ENCODE measurements at places on chromosomes 4 and X. TPM values are rescaled to one million over a fixed set of nuclear protein-coding genes. Genes with fewer than 3 reads are reported as not detected.

DNA sequence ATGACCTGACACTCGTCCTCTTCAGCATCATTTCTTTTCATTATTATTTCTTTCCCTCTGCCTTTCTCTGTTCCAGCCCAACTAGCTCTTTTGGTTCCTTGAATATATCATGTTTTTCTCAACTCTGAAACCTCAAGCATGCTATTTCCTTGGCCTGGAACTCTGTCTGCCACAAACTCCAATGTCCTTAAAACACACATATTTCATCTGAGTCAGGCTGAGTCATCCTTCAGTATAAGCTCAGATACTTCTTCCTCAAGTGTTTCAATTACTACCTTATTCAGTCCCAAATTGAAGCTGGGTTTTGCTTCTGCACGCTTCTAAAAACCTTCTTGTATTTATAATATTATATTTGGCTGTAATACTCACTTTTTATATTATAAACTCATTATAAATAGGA is 424.2 kb downstream of the PDGFC start:
- H3K36me3 ChIP-seq: no peaks in the 10 kb centered on the region
- no peaks in the 10 kb centered on the region for H3K27me3 ChIP-seq
- DNase-seq: no peak

- H3K4me3 ChIP-seq: no peak overlapping the region
- no peak overlapping the region for H3K27ac ChIP-seq
- H3K27me3 ChIP-seq: no peaks in the 10 kb centered on the region
- no peak for DNase-seq
- peaks cover 8% of the 10 kb centered on the region for H3K36me3 ChIP-seq
- peaks cover 25% of the 10 kb centered on the region for H3K4me1 ChIP-seq
Measured at GRCh38 chrX:150587585-150588503, 19.4 kb downstream of the MTM1 start.

DNA sequence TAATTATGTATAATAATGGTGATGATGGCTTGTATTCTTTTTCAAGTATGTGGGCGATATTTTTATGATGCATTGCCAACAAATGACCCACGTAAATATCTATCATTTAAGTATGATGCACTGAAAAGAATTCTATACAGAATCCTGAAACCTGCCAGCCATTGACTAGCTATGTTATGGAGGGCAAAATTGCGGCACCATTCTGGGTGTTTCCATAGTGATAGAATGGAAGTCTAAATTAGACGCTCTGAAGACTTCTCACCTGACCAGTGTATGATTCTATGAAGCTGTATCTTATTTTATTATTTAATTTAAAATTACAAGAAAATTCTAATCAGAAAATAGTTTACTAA is 677 bp upstream of the CENPC start:
- H3K27me3 ChIP-seq: no peaks in the 10 kb centered on the region
- H3K27ac ChIP-seq: no peak overlapping the region
- H3K4me3 ChIP-seq: peak overlapping the region; percentile 100
- no peak for DNase-seq
- peaks cover 40% of the 10 kb centered on the region for H3K4me1 ChIP-seq
- peaks cover 36% of the 10 kb centered on the region for H3K36me3 ChIP-seq

- H3K4me1 ChIP-seq: peaks cover 45% of the 10 kb centered on the region
- DNase-seq: peak; percentile 13
- H3K4me3 ChIP-seq: peak overlapping the region; percentile 60
- peaks cover 22% of the 10 kb centered on the region for H3K36me3 ChIP-seq
- H3K27ac ChIP-seq: peak overlapping the region; percentile 96
Measured at GRCh38 chrX:15749642-15750610, 11.9 kb downstream of the CA5B start.

GRCh38 chr4:163556650-163557391 is 62.3 kb downstream of the TMA16 start:
- no peak for DNase-seq
- H3K4me3 ChIP-seq: no peak overlapping the region
- peaks cover 21% of the 10 kb centered on the region for H3K4me1 ChIP-seq
- no peak overlapping the region for H3K27ac ChIP-seq
- H3K27me3 ChIP-seq: peaks cover 1% of the 10 kb centered on the region

DNA sequence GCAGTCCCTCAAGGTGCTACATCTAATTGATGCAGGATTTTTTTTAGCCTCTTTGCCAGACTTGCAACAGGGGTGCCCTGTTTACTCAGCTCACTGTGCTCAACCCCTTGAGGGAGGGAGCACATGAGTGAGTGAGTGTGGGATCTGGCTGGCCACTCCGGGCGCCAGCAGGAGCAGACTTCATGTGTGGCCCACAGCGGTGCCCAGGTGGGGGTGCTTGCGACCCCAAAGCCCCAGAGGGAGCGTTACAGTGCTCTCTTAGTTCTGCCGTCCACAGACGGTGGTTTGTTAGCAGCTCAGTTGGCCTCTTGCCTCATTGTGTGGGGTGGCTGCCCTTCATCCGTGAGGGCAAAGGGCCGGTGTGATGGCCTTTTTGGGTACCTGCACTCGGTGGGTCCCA is 81.6 kb upstream of the MYOZ2 start:
- no peaks in the 10 kb centered on the region for H3K36me3 ChIP-seq
- DNase-seq: no peak
- H3K4me3 ChIP-seq: no peak overlapping the region
- no peak overlapping the region for H3K27ac ChIP-seq
- H3K4me1 ChIP-seq: no peaks in the 10 kb centered on the region
- H3K27me3 ChIP-seq: peaks cover 8% of the 10 kb centered on the region

DNA sequence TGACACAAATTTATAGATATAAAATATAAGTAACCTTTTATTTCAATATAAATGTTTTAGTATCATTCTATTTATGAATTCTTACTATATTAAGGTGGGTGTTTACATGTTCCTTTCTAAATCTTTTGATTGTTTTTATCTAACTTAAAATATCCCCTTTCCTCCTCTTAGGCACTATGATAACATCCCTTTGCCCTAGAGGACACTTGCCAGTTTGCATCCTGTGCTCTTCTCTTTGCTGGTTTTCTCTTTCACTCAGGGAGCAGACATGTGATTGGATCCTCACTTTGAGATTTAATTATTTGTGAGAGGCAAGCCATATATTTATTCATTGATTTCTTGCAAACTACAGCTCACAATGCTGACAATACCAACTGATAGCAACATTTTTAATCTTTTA is 16.2 kb downstream of the LRIT3 start:
- no peaks in the 10 kb centered on the region for H3K4me1 ChIP-seq
- no peak overlapping the region for H3K4me3 ChIP-seq
- H3K36me3 ChIP-seq: no peaks in the 10 kb centered on the region
- no peak overlapping the region for H3K27ac ChIP-seq

- no peak overlapping the region for H3K4me3 ChIP-seq
- no peaks in the 10 kb centered on the region for H3K27me3 ChIP-seq
- DNase-seq: no peak
- H3K4me1 ChIP-seq: no peaks in the 10 kb centered on the region
- H3K36me3 ChIP-seq: no peaks in the 10 kb centered on the region
Measured at GRCh38 chr4:166941629-166942028, 292.7 kb downstream of the SPOCK3 start.

DNA sequence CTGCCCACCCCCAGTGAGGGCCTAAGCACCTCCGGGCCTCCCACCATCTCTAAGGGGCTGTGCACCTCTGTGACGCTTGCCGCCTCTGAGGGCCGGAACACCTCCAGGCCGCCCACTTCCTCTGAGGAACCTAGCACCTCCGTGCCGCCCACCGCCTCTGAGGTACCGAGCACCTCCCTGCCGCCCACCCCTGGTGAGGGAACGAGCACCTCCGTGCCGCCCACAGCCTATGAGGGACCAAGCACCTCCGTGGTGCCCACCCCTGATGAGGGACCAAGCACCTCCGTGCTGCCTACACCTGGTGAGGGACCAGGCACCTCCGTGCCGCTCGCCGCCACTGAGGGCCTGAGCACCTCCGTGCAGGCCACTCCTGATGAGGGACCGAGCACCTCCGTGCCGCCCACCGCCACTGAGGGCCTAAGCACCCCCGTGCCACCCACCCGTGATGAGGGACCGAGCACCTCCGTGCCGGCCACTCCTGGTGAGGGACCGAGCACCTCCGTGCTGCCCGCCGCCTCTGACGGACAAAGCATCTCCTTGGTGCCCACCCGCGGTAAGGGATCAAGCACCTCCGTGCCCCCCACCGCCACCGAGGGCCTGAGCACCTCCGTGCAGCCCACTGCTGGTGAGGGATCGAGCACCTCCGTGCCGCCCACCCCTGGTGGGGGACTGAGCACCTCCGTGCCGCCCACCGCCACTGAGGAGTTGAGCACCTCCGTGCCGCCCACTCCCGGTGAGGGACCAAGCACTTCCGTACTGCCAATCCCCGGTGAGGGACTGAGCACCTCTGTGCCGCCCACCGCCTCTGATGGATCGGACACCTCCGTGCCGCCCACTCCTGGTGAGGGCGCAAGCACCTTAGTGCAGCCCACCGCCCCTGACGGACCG is 977 bp downstream of the MAGEE1 start:
- H3K36me3 ChIP-seq: no peaks in the 10 kb centered on the region
- DNase-seq: peak; percentile 23
- peaks cover 8% of the 10 kb centered on the region for H3K4me1 ChIP-seq
- no peaks in the 10 kb centered on the region for H3K27me3 ChIP-seq
- H3K4me3 ChIP-seq: peak overlapping the region; percentile 85

The DKK2 gene
- total RNA-seq: not detected

The GAB3 gene
- 4.3 TPM for total RNA-seq

The GAGE12J gene
- not detected for total RNA-seq

The ARAP2 gene
- 29.5 TPM for total RNA-seq

The BEX1 gene
- total RNA-seq: not detected

All from activated T-helper 2 cell treated with anti-CD3 and anti-CD28 coated beads, Interferon-gamma antibody, Interleukin-2, Interleukin-4, amounts not matched to agents 10 μg/mL and 5 μg/mL and 100 μg/mL, durations not matched to agents 14 hours and 24 hours and 36 hours (primary cell).